Mesangial cell (primary cell): ENCODE measurements at places on chromosomes 2 and 18. TPM values are rescaled to one million over a fixed set of nuclear protein-coding genes. Genes with fewer than 3 reads are reported as not detected.

SNRNP27 gene
- total RNA-seq, result 13.2 and 35.8 TPM in 2 replicates

RGPD3 gene
- total RNA-seq, result under 0.01 and 0.13 TPM in 2 replicates

RAD51AP2 gene
- under 0.01 TPM in 1 of 2 replicates, not detected in the other for total RNA-seq

ONECUT2 gene
- total RNA-seq, result under 0.01 TPM in 2 replicates

COL4A3 gene
- total RNA-seq, result under 0.01 and 0.76 TPM in 2 replicates

SERPINB10 gene
- total RNA-seq, result not detected in 2 replicates

SOWAHC gene
- total RNA-seq, result 8.9 and 10.4 TPM in 2 replicates

MAB21L4 gene
- total RNA-seq, result not detected in 2 replicates

HMSD gene
- 0.49 and 0.51 TPM in 2 replicates for total RNA-seq

SFT2D3 gene
- total RNA-seq, result 5.4 and 8.5 TPM in 2 replicates

ANKRD53 gene
- total RNA-seq, result 1.8 TPM in 2 replicates

AGXT gene
- total RNA-seq, result not detected in 2 replicates

TRIM43 gene
- not detected in 2 replicates for total RNA-seq

TDRD15 gene
- not detected in 2 replicates for total RNA-seq
